ENCODE measurements at places on chromosomes 13 and 19.

- no peak for DNase-seq
Observed at GRCh38 chr19:48755084-48755641, at the start of gene FGF21. Gene FGF21 (plus strand): TSS chr19:48755524. CDS start chr19:48756237, 713 bp downstream.

GRCh38 chr19:46365561-46365960, 18.7 kb downstream of the PPP5C start:
- DNase-seq = no peak

DNA sequence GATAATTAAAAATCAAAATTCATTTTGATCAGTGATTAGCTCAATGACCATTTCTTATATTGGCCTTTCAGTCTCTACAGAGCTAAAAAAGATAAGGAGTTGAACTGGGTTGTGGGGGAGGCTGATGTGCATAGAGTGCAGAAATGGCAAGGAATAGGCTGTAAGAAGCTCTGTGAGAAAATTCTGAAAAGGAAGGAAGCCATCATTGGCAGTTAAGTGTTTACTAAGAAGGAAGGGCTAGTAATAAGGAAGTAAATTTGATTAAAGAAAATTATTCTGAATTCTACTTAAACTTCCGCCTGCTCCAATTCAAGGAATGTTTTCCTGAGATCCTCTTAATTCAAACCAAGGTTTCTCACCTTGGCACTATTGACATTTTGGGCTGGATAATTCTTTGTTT, 187.5 kb downstream of the MZT1 start:
- DNase-seq = no peak

DNA sequence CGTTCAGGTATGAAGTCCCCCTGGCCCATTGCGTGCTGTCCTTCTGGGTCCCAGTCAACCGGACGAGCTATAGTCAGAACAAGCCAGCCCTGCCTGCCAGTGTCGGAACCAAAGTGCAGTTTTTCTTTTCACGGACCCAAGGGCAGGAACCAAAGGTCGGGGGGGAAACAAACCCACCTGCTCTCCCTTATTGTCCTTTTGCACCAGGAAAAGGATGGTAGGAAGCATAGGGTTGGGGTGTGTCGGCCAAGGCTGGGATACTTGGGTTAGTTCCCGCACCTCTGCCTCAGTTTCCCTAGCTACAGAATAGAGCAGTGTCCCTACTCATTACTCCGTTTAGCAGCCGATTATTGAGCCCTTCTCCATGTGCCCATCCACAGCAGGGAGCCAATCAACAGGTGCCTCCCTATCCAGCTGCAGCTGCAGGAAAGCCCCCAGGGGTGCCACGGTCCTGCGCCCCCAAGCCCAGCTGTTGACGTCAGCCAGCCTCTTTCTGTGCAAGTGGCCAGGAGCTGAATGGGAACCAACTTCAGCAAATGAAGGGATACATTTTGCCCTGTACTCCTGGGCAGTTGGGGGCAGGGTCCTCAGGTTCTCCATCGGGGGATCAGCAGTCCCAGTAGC, 9.4 kb upstream of the SLC25A42 start:
- DNase-seq = no peak

DNA sequence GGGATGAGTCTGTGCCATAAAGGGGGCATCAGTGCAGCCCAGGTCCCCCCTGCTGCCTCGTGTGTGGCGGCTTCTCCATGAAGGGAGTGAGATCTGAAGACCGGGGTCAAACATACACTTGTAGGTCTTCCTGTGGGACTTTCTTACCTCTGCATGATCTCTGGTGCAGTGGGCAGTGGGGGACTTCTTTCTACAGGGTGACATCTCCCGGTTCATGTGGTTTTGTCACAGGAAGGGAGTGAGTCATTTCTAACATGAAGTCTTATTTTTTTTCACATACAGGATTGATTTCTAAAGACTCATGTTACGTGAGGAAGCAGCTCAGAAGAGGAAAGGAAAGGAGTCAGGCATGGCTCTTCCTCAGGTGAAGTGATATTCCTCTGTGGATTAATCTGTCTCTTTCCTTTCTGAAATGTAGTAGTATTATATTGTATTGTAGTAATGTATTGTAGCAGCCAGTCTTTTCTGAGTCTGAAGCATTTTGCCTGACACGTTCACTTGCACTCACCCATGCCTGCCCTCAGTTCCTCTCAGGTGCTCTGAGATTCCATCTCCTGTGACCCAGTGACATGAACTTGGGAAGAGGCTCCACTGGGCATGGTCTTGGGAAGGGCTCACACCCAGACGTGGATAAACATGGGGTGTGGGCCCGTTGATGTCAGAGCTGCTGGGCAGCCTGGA, 15.7 kb downstream of the ZNF808 start:
- DNase-seq = peak; percentile 65

DNA sequence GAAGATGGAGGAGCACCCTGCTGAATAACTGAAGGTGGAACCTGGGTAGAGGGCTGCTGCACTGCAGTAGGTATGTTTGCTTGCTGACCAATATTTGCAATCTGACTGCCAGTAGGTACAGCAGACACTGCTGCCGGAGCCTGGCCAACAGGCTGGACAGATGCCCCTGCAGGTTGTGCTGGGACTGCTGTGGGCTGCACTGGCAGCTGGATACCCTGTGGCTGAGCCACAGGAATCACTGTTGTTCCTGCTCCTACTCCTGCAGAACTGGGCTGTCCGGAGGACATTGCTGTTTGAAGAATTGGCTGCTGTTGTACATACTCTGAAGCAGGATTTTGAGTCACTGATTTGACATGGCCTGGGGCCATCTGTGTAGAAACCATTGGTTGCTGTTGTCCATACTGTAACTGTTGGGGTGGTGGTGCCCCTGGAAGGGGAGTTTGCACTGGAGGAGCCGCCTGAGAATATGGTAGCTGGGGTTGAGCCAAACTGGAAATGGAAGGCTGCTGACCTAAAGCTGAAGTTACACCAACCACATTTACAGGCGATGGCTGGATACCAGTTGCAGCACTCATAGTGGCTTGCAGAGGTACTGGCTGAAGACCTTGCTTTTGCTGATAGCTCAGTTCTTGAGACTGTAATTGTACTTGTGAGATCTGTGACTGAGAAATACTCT, 2.2 kb downstream of the TSC22D1 start:
- no peak for DNase-seq

GRCh38 chr13:99758460-99759162, 213.0 kb downstream of the ZIC5 start:
- no peak for DNase-seq

DNA sequence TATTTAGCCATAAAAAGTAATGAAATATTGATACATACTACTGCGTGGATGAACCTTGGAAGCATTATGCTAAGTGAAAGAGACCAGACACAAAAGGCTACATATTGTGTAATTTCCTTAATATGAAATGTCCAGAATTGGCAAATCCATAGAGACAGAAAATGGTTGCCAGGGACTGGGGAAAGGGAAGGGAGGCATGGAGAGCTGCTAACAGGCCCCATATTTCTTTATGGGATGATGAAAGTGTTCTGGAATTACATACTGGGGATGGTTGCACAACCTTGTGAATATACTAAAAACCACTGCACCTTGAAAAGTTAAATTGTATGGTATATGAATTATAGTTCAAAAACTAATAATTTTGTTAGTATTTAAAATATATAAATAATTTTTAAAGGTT, 3.6 kb downstream of the IFT88 start:
- DNase-seq = no peak

GRCh38 chr13:22647156-22647850, 533.5 kb upstream of the SGCG start:
- no peak for DNase-seq

GRCh38 chr13:69567514-69567913, 540.1 kb upstream of the ATXN8OS start:
- no peak for DNase-seq

DNA sequence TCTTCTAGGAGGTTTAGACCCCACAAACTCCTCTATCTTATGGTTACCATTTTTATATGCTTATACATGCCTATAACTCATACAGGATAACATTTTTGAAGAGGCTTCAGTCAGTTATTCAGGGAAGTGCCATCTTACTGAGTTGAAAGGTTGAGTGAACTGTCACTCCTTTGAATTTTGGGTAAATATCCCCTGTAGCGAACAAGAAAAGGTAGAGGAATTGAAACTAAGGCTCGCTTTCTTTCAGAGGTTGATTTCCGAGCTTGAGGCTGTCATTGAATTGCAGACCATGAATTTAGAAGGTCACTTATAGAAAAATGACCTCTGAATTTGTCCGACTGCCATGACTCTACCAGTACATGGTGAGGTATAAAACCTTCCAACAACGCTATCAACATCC, 35.1 kb downstream of the MICU2 start:
- DNase-seq = no peak

DNA sequence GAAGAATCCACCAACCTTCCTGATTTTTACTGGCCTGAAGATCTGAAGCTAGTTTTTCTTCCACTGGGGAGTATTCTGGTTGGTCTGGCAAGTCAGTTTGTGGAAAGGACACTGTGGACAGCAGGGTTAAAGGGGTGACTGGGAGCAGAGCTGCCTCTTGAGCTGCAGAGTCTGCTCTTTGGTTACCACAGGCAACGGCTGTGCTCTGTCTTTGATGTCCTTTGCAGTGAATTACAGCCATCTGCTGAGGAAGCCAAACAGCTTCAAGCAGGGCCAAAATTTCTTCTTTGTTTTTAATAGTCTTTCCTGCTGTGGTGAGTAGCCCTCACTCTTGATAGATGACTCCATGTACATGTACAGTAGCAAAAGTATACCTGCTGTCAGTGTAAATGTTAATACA, 75.7 kb downstream of the ZNF100 start:
- DNase-seq = no peak

- DNase-seq = no peak
Observed at GRCh38 chr13:23022704-23023103, 158.1 kb upstream of the SGCG start.

GRCh38 chr13:43100667-43101066, 77.3 kb downstream of the DNAJC15 start:
- no peak for DNase-seq

GRCh38 chr13:26225896-26226617, 3.9 kb upstream of the RNF6 start:
- DNase-seq = no peak

DNA sequence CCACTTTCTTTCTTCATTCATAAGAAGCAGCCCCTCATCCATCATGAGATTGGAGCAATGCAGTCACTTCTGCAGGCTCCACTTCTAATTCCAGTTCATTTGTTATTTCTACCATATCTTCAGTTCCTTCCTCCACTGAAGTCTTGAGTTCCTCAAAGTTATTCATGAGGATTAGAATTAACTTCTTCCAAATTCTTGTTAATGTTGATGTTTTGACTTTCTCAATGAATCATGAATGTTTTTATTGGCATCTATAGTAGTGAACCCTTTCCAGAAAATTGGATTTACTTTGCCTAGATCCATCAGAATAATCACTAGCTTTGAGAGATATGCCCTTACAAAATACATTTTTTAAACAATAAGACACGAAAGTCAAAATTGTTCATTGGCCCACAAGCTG, 2567.7 kb upstream of the PCDH20 start:
- no peak for DNase-seq

DNA sequence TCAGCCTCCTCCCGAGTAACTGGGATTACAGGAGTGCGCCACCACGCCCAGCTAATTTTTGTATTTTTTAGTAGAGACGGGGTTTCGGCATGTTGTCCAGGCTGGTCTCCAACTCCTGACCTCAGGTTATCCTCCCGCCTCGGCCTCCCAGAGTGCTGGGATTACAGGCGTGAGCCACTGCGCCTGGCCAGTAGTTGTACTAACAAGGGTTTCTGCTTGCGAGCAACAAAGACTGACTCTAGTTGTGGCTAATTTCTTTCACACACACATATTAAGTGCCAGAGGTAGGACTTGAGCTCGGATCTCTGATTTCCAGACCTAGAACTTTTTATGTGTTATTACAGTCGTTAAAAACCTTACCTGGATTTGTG, 635 bp upstream of the PCCA start:
- DNase-seq = no peak

DNA sequence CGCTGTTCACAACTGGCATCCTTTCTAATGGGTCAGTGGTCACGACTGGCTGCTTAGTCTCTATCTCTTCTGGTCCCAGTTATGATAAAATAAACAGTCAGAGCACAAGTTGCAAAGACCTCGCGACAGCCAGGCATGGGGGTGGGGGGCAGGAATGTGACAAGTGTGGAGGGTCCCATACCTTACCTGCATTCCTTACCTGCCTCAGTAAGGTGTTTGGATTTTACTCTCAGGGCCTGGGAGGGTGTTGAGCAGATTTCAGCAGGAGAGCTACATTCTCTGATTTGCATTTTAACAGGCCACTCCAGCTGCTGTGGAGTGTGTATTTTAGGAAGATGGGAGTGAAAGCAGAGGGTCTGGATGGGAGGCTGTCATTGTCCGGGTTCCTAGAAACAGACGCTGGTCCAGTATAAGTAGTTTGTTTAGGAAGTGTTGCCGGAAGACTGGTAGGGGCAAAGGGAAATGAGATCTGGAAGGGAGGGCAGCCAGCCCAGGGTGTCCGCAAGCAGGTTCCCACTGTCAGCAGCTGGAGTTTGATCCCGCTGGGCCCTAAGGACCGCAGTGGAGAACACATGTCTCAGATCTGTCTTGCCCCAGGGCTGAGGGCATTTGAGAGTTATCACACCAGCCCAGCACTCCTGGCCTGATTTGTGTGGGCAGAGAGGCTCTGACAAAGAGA, 920.0 kb downstream of the UQCRFS1 start:
- DNase-seq = no peak

DNA sequence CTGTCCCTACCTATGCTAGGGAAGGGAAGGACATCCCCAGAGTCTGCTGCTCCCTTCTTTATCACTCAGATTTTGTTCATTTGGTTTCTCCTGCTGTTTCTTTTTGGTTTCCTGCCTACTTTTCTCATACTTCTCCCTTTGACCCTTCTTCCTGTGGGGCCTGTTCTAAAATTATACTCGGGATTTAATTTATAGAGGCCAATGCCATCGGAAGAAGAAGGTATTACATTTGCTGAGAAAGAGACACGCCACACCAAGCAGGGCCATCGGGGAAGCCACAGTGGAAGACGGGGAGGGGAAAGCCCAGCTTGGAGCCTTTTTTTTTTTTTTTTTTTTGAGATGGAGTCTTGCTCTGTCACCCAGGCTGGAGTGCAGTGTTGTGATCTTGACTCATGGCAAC, 46.8 kb upstream of the FARP1 start:
- DNase-seq = no peak

DNA sequence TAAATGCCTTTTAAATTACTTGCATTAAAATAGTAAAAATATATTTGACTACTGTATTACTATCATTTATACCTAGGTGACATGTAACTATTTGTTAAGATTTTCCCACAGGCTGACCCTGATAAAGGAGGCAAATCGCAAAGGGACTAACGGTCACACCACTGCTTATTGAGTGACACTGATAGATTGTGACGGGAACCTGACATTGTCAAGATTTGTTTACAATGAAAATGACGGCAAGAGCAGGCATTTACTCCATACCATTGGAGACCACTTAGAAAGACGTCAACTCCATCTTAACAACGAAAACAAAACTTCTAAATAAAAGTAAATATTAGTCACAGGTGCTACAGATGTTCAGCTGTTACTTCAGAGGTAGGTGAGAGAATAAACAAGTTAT, 289.0 kb downstream of the DACH1 start:
- DNase-seq = no peak

All from activated CD8-positive, alpha-beta memory T cell treated with anti-CD3 and anti-CD28 coated beads for 24 hours (primary cell).